ENCODE measurements at places on chromosomes 4 and X. TPM values are rescaled to one million over a fixed set of nuclear protein-coding genes. Genes with fewer than 3 reads are reported as not detected.

The CPE gene
- 253 TPM for total RNA-seq

The GABRE gene
- total RNA-seq, result not detected

The RHOXF2 gene
- total RNA-seq, result not detected

The RBM46 gene
- total RNA-seq, result 7.9 TPM

The PCYT1B gene
- 19.5 TPM for total RNA-seq

The FRAS1 gene
- total RNA-seq, result 18.7 TPM

The ZMYM3 gene
- total RNA-seq, result 44.2 TPM

The EGF gene
- not detected for total RNA-seq

The CNGA1 gene
- total RNA-seq, result not detected

The TMEM156 gene
- total RNA-seq, result not detected

The SLC26A1 gene
- 0.54 TPM for total RNA-seq

The CABS1 gene
- not detected for total RNA-seq

The KCTD8 gene
- total RNA-seq, result 23.2 TPM

The TASL gene
- not detected for total RNA-seq
